Activated T-cell treated with anti-CD3 and anti-CD28 coated beads, Interleukin-2, amount 50 U/mL, for 72 hours (primary cell): ENCODE measurements at places on chromosomes 7 and 10.

- no peak for DNase-seq
Observed at GRCh38 chr10:114352653-114353298, 51.5 kb downstream of the AFAP1L2 start.

DNA sequence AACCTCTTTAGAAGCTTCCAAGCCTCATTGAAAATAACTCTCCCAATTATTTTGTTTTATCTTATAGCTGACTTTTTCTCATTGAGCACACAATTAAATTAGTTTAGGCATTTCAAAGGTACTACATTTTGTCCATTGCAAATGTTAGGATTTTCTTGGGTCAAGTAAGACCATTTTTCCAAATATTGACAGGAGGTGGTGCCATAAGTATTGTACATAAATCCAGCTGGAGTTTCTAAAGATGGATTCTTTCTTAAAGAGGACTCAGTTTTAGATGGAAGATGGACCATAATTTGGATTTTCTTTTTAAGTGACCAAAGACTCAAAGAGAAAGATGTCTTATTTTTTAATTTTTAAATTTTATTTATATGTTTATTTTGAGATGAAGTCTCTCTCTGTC is 12.3 kb upstream of the OPN4 start:
- no peak for DNase-seq

GRCh38 chr7:92588561-92588960 is 1.6 kb downstream of the FAM133B start:
- peak; percentile 28 for DNase-seq

- DNase-seq: no peak
Observed at GRCh38 chr7:94897541-94897940, 9.9 kb upstream of the PPP1R9A start.

GRCh38 chr7:128904381-128905197 is 5.9 kb downstream of the KCP start:
- DNase-seq: peak; percentile 47

DNA sequence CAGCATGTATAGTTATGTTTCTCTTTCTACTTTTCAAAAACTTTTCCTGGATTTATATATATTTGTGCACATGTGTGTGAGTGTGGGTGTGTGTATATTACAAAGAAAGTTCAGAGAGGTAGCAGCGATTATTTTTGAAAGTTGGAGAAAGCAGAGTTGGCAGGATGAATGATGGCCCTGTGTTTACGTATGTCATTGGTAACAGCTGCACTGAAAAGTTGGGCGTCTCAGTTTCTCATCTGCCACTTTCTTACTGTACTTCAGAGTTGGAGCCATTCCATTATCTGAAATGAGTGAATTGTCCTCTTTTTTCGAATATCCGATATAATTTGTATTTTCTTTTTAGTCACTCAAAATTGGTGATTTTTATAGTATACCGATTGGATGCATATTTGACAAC is 172.2 kb downstream of the CDK14 start:
- DNase-seq: no peak

DNA sequence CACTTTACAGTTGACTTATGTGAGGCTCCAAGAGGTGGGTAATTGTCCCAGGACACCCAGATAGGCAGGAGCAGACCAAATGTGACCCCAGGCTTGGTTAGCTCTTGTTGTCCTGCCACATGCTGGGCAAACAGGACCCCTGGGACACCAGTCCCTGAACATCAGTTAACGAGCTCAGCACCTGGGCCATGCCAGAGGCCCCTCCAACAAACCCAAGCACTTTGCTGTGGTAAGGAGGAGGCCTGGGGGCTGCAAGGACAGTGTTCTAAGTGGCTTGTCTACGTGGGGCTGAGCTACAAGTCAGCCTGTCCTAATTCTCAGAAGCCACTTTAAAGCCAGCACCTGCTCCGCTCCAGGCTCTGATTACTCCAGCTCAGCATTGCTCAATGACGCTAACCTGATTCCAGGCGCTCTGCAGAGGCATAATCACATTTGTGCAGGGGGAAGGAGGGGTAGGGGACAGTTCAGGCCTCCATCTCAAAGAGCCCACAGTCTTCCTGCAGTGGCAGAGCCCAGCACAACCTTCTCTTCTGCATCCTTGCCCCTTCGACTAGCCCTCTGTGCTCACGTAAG is 57.2 kb downstream of the DDC start:
- no peak for DNase-seq

DNA sequence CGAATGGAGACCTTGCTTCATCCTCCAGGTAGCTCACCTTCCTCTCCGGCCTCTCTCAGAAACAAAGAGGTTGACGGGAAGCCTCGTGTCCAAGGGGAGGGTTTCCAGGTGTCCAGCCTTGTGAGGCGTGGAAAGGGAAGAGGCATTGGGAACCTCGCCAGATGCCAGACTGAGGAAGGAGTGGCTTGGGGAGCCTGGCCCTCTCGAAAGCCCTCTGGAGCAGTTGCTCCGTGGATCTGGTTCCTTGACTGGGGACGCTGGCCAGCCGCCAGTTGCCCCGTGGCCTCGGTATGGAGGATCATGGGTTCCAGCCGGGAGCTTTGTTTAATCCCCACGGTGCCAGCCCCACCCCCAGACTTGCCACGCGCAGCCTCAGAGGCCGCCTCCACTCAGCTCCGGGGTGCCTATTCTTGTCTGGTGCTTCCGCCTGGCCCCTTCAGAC is 30.3 kb upstream of the SUN1 start:
- DNase-seq: no peak

DNA sequence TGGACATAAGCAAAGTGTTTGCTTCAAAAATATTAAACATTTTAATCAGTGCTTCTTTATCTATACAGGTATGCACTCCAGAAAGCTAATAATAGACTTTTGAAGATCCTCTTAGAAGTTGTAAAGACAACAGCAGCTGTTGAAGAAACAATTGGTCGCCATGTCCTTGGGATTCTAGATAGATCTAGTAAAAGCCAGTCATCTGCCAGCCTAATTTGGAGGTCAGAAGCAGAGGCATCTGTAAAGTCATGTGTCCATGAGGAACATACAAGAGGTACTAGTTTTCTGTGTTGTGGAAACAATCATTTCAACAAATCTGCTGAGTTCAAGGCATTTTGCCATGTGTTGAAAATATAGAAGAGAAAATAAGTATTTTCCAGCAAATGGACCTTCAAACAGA is 89.3 kb downstream of the CYP51A1 start:
- no peak for DNase-seq

GRCh38 chr7:37476428-37476827 is 27.8 kb upstream of the ELMO1 start:
- DNase-seq: no peak

GRCh38 chr7:101608772-101609713 is 20.1 kb downstream of the MYL10 start:
- no peak for DNase-seq

DNA sequence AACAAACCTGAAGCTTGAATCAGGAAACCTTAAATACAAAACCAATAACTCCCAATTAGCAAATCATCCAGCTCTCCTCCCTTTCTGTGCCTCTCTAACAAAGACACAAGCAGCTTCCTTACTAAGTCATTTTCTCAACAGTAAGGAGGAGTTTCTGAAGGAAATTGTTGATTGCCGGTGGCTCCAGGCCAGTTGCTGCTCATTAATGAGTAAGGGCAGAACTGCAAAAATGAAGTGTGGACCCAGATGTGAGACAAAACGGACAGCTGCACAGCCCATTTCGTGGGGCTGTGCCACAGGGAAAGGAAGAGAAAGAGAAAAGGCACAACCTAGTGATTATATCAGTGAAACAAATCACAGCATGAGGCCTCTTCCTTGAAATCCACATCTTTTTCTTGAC is 42.8 kb upstream of the RHOBTB1 start:
- no peak for DNase-seq

- DNase-seq: no peak
Observed at GRCh38 chr7:142114207-142114606, 2.7 kb downstream of the MGAM2 start.

DNA sequence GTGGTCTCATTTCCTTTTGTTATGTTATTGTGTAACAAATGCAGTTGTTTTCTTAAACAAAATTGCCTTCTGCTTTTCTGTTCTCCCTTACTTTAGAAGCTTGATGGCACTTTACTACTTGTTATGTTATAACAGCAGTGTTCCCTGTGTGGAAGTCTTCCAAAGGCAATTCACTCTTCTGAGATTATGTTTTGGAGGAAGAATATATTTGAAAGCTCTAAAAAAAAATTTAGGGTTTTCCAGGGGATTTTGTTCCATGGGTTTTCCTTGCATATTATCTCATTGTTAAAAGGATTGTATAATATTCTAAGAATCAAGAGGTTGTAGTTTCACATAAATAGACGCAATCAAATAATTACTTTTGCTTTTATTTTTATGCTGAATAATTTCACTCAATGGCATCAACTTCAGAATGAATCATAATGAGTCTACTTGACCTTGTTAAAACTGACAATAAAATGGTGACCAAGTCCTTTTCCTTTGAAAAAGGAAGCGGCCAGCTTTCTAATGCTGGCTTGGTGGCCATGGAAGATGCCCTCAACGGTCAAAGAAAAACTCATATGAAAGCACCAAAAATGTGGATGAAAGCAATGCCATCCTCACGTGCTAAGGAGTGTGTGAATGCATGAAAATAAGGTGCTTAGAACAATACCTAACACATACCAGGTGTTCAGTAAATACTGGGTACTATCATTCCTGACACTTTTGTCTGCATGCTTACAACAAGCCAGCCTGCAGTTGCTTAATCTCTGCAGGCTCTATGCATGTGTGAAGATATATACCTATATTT is 92.4 kb upstream of the KLF6 start:
- no peak for DNase-seq

DNA sequence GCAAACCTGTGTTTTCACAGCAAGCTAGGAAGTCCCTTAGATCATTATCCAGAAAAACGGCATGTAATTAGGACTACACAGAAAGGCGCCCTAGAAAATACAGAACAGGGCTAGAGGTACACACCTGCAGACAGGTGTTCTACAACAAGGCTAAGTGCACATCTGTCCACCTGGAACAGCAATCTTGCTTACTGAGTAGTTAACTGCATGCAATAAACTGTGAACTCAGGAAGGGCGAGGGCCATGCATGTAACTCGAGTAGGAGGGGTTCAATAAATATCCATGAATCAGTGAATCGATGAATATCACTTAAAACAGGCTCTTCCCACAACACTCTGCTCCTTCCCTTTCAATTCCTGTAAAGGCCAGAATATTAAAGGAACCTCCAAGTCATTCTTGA is 22.0 kb downstream of the FAM171A1 start:
- no peak for DNase-seq

- peak; percentile 50 for DNase-seq
Observed at GRCh38 chr7:130894146-130894908, 160.3 kb upstream of the KLF14 start.

DNA sequence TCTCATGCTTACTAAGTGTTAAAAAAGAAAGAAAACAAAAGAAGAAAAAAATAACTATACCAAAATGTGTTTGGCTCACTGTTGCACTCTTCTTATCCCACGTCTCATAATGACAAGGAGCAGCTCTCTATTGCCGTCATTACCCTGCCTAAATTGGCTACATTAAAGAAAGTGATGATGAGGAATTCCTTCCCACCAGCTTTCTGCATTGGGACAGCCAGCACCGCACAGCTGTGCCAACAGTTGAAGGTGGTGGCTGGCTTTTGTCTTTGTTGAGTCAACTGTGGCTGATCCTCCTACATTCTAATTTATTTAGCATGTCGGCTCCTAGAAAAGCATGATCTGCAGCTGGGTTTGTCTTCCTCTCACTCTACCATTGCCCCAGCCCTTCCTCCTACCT is 751.8 kb downstream of the KCNMA1 start:
- DNase-seq: no peak

DNA sequence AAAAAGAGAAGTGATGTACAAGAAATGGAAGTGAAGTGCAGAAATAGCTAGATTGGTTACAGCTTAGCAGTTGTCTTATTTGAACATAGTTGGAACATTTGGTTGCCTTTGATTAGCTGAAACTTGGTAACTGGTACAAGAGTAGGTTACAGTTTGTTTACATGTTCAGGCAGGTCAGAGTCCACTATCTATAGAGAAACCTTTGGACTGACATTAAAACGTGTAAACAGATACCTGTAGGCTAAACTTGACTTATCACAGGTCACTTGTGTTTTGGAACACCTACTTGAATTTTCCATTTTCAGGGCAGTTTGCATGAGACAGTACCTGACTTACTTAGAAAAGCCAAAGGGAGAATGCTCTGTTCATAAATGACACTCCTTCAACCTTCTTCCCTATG is 28.5 kb upstream of the CYP2C8 start:
- no peak for DNase-seq

DNA sequence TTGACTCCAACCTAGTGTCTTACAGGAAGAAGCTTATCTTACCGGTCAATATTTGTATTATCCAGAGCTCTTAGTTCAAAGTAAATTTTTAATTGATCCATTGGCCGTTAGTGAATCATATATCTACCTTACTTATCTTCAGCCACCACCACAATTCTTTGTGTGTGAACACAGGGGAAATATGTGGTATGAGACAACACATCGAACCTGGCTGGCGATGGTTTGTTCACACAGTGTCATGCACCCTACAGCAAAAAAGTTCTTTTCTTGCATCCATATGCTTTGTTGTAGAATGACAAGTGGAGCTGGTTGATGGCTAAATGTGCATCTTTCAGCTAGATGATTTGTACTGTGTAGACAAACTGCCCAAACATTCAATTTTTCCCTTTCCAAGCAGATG is 65.8 kb downstream of the ARID5B start:
- DNase-seq: no peak

- DNase-seq: no peak
Observed at GRCh38 chr10:115860182-115861107, 412.6 kb downstream of the GFRA1 start.

DNA sequence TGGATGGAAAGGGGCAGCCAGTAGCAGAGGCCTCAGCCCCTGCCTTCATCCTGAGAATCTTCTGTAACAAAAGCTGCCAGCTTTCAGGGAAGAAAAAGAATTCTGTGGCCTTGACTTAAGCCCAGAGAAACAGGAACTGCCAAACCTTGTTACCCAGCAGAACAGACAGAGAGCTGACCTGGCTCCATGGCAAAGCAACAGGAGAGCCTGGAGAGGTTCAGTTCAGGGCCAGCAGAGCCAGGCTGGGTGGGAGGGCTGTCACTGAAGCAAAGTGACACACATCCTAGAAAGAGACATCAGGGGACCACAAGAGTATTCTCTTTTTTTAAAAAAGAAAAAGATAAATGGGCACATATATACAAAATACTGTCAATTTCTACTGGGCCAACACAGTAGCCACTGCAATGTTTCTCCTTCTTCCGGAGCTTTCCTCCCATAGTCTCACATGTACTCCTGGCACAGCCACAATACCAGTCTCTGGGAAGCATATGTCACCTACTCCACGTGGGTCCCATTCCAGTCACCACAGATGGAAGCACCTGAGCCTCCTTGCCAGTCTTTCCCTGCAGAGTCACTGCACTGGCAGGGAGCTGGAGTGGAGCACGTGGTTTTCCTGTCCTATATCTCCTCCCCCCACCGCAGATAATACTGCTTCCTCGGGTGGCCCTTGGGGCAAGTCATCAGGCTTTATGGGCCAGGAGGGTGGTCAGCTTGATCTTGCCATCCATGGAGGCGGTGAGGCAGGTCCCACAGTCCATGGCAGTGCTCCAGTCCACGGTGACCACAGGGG is 15.2 kb upstream of the CYREN start:
- no peak for DNase-seq

DNA sequence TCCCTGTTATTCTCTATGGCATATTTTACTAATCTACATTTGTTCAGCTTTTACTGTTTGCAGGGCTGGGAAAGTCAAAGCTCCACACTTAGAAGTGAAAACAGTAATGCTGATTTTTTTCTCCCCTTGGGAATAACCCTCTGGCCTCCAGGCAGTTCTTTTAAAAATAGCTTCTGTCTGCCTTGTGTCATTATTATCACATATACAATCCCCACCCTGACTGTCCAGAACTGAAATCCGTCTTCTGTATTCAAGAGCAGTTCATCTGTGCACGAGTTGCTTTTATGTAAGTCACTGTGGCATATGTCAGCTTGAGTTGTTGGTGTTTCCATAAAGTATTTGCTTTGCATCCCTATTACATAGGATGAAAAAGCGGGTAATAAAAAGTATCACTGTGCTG is 1221.1 kb upstream of the CELF2 start:
- DNase-seq: no peak
